Activated effector memory CD4-positive, alpha-beta T cell treated with Interleukin-2 at 50 U/mL for 16 hours (primary cell): ENCODE measurements at places on chromosomes 12 and 14.

GRCh38 chr12:32166510-32166909 is 59.9 kb downstream of the BICD1 start:
- no peak for DNase-seq

GRCh38 chr14:35374263-35374712 is 30.3 kb downstream of the NFKBIA start:
- DNase-seq = no peak

GRCh38 chr12:84732828-84733340 is 179.7 kb downstream of the SLC6A15 start:
- no peak for DNase-seq

GRCh38 chr12:115776399-115776798 is 501.1 kb downstream of the MED13L start:
- DNase-seq = no peak

DNA sequence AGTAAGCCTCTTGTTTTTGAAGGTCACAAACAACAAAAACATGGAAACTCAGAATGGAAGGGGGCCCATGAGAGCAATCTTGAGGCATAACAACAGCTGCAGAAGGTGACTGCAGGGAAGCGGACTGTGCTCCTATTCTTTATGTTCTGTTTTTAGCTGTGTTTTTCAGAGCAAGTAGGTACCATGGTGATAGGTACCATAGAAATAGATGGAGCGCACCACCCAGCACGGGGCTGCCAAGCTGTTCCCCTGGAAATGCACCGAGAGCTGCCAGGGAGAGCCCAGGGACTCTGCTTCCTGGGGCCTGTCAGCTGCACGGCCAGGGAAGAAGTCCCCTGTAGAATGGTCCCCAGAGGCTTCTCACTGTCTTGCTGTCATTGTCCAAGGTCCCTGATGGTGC is 32.8 kb downstream of the DGLUCY start:
- DNase-seq = no peak

DNA sequence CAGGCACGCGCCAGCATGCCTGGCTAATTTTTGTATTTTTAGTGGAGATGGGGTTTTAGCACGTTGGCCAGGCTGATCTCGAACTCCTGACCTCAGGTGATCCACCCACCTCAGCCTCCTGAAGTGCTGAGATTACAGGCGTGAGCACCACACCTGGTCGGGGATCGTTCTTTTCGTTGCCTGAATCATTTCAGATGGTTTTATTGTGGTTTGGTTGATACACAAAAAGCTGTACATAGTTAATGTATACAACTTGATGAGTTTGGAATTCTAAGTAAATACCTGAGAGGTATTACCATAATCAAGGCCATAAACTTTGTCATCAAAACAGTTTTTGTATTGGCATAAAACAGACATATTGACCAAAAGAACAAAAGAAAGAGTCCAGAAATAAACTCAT is 63.3 kb downstream of the RIC8B start:
- no peak for DNase-seq

DNA sequence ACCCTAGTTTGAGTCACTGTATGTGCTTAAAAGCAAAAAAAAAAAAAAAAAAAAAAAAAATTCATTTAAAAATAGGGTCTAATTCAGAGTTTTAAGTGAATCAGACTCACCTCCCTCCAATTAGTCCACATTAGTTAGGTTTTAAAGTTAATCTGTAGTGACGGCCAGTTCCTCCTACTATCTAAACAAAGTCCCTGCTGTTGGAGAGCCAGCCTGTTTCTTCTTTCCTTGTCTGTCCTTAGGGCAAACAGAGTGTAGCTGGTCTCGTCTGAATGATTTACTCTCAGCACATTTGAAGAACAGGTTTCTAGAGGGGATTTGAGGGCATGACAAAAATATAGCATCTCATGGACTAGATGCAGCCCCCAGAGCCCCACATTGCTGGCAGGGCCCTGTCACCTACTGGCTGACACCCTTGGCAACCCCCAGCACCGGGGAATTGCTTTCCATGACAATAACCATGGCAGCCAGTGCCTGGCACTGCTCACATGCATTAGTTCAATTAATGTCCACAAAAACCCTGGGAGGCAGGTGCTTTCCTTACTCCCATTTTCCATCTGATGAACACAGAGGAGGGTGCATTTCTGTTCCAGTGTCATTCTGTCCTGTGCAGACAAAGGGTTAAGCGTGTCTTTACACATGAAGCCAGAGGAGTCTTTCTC is 138.3 kb downstream of the PLXNC1 start:
- no peak for DNase-seq

DNA sequence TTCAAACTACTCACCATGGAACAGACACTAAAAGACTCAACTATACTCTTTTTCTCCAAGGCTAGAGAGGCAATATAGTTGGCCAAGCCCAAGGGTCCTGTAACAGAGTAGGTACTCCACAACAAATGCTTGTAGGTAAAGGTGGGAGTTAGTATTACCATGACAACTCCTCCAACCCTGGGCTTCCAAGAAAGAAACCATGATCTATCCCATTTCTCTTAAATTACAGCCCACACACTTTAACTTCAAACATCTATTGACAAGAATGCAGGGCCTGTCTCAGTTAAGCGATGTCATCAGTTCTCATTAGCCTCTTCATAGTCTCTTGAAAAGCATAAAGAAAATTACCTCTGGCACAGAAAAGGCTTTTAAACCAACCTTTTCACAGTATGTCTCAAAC is 25.0 kb downstream of the ERH start:
- DNase-seq = no peak

DNA sequence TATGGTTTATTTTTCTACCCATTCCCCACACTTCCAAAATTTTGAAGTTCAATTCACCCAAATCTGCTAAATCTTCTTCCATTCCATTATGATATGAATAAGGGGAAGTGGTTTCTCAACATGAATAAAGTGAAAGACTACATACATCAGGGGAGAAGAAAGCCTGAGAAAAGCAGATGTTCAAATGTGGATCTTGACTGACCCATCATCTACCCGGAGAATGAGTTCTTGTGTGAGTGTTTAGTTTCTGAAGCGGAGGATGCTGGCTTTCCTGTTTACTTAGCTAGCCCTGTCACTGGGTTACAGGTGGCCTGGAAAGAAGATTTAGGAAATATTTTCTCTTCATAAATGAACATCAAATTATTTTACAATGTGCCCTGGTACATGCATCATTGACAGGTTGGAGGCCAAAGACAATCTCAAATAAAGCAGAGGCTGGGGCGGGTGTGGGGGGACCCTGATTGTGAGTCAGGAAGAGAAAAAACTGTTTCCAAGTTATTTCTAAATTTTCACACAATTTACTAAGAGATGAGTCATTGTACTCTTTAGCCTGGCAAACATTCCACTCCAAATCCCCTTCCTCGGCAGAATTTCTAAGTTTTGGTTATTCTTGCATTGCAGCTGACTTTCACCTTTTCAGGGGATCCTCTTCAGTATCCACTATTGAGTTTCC is 135.6 kb downstream of the SLC25A21 start:
- no peak for DNase-seq
